ENCODE measurements at places on chromosomes 5 and 9.
A peak's percentile ranks its signal among the peaks of the same experiment; 100 is the strongest.

GRCh38 chr5:173922527-173922926 lies 34.4 kb downstream of the CPEB4 start:
- DNase-seq, result no peak

DNA sequence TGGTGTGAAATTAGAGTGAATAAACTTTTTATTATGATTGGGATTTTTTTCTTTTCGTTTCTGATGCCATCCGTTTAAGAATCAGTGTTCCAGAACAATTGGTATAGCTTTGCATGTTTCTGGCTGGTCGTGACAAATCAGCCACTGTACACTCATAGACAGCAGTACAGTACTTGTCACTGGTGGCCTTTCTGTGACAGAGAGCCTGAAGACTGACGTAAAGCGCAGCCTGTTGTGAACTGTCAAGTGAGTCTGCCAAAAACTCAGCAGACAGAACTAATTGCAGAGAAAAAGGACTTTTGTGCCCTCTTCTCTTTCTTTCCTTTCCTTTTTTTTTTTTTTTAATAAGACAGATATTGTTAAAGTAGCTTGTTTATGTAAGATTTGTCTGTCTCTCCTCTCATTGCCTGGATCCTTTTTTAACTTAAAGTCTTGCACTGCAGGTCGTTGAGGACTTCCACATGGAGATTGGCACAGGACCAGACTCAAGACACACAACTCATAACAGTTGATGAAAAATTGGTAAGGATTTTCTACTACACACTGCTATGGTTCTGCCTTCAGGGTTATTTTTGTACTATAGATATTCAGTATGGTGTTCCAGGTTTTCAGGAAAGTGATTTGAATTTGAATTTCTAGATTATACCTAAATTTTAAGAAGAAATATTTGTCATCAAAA lies 42.7 kb downstream of the NDUFS4 start:
- no peak for DNase-seq

- DNase-seq, result no peak
Observed at GRCh38 chr9:7533376-7534090, 266.0 kb downstream of the DMAC1 start.

DNA sequence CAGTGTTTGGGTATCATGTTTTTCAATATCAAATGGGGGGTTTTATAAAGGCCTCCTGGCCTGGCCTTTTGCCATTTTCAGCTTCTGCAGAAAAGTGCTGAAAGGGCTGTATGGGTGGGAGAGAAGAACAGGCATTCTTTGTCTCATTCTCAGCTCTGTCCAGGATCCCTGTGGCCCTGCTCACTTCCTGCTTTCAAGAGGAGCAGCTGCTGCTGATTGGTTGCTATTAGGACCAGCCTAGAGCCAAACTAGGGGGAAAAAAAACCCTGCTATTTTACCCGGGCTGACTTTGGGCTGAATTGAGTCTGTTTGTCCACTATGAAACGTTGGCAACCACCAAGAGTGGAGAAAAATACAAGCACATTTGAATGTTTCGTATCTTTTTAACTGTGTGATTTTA lies 117.1 kb downstream of the CMYA5 start:
- DNase-seq, result no peak

DNA sequence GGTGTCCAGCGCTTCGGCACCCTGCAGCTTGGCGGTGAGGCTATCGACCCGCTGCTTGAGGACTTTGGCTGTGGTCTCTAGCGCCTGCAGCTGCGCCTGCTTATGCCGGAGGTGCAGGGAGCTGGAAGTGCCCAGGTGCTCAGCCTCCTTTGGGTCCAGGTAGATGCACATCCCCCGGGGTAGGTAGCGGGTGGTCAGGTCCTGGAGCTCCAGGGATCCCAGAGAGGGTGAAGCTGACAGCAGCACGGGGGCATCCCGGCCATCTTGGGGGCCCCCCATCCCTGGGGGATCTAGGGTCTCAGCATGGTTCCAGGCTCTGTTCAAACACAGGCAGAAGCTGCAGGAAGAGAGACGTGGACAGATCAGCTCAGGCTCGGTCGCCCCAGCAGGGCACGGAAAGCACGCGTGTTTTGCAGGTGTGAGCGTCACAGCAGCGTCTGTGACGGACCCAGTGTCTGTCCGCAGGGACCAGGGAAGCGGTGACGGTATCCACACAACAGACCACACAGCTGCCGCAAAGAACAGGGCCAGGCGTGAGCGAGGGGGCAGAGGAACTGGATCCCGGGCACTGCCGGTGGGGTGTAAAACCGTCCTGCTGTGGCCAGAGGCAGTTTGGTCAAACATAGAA lies 17.4 kb downstream of the CCDC187 start:
- no peak for DNase-seq

DNA sequence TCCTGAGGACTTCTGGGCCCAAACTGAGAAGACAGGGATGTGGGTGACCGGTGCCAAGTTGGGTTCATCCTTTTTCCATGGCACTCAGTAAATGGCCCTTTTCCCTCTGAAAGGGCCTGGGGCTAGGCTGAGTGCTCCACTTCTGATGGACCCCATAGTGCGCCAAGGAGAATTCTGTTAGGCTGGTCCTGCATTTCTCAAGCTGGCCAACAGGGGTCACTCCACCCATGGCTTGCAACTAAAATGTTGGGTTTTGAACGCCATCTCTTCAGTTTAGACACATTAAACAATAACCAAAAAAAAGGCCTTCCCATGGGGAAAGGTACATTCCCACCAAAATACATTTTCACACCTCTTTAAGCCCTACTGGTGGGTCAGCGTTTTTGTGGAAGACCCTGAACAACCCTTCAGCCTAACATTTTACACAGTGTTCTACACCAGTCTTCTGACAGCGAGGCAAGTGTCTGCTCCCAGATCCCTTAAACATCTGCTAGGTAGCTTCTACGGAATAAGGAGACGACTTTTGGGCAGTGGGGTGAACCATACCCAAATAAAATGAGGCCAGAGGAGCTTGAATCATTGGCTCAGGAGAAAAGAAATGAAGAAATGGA lies 27.3 kb downstream of the CNTFR start:
- DNase-seq, result no peak

- peak; percentile 60 for DNase-seq
Observed at GRCh38 chr5:94968507-94969095, 316.3 kb downstream of the MCTP1 start.

GRCh38 chr5:141172381-141173204 lies at the start of gene PCDHB7:
PCDHB7 (plus strand) TSS chr5:141172644; CDS start chr5:141172836, 192 bp downstream.
- peak; percentile 70 for DNase-seq

DNA sequence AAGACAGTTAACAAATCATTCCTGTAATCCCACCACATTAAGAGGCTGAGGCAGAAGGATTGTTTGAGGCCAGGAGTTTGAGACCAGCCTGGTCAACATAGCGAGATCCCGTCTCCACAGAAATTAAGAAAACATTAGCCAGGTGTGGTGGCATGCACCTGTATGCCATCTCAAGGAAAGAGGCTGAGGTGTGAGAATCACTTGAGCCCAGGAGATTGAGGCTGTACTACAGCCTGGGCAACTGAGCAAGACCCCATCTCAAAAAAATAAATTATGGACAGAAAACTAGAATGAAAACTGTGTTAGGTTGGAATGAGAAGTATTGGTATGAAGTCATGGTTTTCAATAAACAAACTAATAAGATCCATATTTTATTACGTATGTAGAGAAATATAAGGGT lies 23.0 kb upstream of the AK3 start:
- DNase-seq, result no peak

DNA sequence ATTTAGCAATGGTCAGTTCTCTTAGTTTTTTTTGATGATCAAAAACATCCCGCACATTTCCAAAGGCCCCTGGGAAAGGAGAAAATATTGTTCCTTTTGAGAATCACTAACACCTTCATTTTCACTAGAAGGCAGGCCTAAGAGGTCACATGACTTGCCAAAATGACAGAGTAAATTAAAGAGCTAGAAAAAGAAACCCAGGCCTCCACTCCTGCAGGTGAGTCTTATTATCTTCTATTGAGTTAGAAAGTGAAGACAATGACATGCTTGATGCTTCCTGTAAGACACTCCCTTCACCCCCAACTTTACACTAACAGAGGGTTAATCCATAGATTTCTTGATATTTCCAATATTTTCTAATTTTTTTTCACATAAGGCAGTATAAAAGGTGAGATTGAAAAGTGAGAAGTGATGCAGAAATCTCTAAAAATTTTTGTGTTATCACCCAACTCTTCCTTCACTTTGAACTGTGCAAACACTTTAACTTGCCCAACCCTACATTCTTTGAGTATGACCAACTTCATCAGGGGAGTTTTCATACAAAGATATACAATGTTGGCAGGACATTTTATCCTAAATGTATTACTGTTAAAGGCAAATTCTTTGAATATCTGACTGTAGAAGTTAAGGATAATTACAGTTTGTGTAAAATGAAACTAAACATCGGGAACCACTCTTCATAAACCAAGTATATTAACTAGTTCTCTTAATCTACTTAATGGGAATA lies 57.1 kb downstream of the SUB1 start:
- DNase-seq, result no peak

GRCh38 chr5:138351056-138351455 lies 1.4 kb upstream of the KDM3B start:
- no peak for DNase-seq

GRCh38 chr9:34387239-34387638 lies 10.5 kb upstream of the MYORG start:
- no peak for DNase-seq

DNA sequence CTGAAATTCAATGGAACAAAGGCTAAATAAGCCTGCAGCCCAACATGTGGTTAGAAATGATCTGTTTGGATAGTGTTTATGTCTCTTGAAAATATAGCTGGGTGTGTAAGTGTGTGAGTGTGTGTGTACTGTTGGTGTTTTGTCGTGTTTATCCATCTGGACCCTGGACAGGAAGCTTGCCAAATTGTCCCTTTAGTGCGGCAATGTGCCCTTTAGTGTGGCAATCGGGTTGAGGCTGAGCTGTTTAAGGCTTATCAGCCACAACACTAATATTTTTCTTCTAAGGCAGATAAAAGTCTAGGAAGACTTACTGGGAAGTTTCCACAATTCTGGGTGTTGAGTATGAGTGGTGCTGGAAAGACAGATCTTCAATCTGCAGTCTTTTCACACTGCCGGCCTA lies 180.2 kb downstream of the YTHDC2 start:
- no peak for DNase-seq

- no peak for DNase-seq
Observed at GRCh38 chr9:93131599-93132286, 2.3 kb downstream of the NINJ1 start.

DNA sequence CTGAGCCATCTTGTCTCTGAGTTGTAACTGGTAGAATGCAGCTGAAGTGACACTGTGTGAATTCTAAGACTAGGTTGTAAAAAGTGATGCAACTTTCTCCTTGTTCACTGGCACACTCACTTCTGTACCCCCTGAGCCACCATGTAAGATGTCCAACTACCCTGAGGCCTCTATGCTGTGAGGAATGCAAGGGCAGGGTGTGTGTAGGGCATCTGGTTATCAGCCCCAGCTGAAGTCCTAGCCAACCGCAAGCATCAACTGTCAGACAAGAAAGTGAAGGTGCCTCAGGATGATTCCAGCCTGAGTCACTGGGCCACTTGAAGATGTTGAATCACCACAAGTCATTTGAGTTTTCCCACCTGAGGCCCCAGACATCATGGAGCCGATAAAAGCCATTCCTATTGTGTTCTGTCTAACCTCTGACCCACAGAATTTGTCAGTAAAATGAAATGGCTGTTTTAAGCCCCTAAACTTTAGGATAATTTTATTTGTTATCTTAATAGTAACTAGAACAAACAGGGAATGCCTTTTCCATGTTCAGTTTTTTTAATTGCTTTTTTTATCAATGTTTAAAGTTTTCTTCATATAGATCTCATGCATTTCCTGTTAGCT lies 18.7 kb upstream of the RHOBTB3 start:
- DNase-seq, result no peak

DNA sequence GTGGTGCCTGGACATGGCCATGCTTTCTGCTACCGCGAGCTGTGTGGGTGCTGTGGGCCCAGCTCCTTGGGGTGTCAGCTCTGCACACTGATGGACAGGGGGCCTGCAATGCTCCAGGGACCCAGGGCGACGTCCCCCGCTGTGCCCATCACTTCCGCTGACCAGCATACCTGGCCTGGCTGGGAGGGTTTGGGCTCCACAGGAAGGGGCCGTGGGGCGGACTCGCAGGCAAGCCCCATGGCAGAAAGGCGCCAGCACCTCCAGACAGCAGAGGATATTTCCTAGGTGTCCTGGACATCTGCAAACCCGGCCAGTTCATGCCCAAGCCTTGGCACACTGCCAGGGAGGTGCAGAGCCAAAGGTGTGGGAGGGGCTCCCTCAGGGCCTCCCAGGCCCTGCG lies 295.8 kb upstream of the IRX4 start:
- no peak for DNase-seq

DNA sequence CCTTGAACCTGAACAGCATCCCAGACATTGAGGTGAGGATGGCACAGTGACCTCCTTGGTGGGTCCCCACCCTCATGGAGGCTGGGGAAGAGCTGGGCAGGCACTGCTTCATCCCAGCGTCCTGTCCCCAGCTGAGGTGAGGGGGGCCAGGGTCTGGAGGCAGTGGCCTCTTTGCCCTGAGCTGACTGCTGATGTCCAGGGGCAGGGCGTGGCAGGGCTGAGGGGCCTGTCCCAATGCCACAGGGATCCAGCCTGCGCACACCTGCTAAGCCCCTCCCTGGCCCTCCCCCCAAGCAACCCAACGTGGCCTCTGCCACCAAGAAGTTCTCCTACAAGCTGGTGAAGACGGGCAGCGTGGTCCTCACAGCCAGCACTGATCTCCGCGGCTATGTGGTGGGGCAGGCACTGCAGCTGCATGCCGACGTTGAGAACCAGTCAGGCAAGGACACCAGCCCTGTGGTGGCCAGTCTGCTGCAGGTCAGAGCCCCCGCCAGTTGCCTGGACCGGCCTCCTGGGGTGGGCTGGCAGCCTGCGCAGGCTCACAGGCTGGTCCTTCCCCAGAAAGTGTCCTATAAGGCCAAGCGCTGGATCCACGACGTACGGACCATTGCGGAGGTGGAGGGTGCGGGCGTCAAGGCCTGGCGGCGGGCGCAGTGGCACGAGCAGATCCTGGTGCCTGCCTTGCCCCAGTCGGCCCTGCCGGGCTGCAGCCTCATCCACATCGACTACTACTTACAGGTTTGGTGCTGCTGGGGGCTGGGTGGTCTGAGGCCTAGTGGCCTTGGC lies 4.9 kb upstream of the EHMT1 start:
- no peak for DNase-seq

DNA sequence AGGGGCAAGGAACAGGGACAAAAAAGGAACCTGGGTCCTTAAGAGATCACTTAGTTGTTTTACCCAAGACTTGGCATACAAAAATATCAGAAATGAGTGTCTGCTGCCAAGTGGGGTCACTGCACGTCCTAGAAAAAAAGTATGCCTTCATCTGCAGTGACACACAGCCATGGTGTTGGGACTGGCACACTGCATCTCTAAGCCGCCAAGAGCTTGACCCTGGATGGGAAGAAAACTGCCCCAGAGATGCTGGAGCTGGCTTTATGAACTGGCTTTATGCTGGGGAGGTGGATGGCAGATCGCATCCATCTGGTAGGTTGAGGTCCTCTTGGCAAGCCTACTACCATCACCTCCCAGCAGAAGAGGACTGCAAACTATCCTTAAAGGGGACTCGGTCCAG lies 51.7 kb downstream of the IRF1 start:
- no peak for DNase-seq
